GM19239 (cell line): ENCODE measurements at places on chromosomes 11 and 22.

- no peak for DNase-seq
Observed at GRCh38 chr11:120004723-120005122, 133.2 kb downstream of the TRIM29 start.

- no peak for DNase-seq
Observed at GRCh38 chr11:70135625-70136059, 57.5 kb downstream of the ANO1 start.

GRCh38 chr11:32527261-32528175 lies 56.1 kb upstream of the EIF3M start:
- no peak for DNase-seq

DNA sequence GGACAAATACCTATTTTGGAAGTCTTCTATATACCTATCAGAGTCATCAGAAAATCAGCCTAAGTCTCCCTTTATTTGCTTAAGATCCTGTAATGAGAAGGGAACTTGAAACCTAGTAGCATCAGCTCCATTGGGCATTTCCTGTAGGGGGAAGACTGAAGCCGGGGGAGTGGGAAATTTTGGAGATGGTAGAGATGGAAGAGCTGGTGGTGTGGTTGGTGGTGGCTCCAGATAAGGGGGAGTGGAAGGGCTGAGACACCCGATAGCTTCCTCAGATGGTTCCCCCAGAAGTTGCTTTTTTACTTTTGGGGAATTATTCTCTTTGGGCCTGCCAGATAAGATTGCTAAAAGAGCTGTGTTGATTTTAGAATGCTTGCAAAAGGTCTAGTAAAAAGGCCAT lies 16.4 kb upstream of the EI24 start:
- no peak for DNase-seq

GRCh38 chr11:74425100-74425499 lies 26.9 kb upstream of the PGM2L1 start:
- no peak for DNase-seq

DNA sequence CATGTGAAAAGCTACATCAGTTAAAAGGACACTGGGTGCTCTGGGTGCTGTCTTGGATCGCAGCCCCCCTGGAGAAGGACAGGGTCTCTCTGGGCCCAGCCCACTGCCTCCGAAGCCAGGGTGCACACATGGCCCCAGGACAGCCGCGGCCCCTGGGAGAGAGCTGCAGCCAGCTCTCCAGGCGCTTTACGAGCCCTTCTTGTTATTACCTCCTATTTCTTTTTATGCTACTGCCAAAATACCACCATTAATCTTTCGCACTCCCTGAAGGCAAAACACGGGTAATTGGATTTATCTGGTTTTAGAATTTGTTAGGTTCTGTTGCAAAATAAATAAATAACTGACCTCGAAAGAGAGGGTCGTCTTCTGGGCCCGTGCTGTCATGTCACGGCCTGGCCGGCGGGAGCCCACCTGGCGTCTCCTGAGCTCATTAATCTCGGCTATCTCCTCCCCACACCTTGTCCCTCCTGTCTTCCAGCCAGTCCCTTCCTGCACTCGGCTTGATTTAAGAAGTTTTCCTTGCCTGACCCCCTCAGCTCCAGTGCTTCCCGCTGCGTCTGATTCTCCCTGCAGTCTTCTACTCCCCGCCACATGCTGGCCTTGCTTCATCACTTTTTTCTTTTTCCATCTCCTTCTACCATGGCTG lies 611.7 kb downstream of the OPCML start:
- no peak for DNase-seq

DNA sequence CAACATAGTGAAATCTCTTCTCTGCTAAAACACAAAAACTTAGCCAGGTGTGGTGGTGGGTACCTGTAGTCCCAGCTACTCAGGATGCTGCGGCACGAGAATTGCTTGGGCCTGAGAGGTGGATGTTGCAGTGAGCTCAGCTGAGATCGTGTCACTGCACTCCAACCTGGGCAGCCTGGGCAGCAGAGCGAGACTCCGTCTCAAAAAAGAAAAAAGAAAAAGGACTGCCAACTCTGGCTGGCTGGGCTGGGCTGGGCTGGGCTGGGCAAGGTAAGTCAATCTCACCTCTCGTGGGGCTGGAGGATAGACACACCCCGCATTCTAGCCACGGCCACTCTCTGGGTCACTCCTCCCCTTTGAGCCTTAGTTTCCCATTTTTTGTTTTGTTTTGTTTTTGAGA lies 26.9 kb downstream of the TEF start:
- DNase-seq = no peak

DNA sequence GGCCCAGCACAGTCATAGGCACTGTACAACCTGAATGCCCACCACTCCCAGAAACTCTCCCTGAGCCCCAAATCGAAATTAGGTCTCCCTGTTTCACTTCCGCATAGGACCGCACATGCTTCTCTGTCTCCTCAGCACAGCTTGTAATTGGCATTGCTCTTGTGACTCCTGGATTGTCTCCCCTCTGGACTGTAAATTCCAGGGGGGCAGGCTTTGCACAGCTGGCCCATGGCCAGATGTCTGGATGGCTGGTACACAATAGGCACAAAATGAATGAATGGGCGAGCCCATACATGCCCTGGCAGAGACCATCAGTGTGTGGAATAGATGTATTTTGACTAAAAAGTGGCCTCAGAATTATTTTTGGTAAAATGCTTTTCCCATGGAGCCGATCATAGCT lies 63.3 kb upstream of the PHF21B start:
- DNase-seq = no peak
